ENCODE measurements at places on chromosomes 2 and 18.
A peak's percentile ranks its signal among the peaks of the same experiment; 100 is the strongest.

DNA sequence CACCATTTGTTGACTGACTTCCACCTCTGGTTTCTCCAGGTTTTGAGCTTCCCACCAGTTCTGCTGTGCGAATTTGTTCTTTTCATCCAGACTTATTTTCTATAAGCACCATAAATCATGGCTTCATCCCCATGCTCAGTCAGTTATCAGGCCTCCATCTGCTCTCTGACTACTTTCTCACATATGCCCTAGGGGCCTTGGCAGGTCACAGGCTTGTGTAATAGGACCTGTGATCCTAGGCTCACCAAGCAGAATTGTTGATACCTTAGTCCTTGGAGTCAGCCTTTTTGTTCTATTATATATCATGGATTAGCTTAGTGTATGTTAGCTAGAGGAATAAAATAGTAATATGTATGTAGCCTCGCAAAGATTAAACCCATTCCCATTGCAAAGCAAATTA lies 284.2 kb upstream of the TANK start:
- DNase-seq = no peak

- no peak for DNase-seq
Measured at GRCh38 chr2:220320326-220320725, 692.9 kb downstream of the SLC4A3 start.

DNA sequence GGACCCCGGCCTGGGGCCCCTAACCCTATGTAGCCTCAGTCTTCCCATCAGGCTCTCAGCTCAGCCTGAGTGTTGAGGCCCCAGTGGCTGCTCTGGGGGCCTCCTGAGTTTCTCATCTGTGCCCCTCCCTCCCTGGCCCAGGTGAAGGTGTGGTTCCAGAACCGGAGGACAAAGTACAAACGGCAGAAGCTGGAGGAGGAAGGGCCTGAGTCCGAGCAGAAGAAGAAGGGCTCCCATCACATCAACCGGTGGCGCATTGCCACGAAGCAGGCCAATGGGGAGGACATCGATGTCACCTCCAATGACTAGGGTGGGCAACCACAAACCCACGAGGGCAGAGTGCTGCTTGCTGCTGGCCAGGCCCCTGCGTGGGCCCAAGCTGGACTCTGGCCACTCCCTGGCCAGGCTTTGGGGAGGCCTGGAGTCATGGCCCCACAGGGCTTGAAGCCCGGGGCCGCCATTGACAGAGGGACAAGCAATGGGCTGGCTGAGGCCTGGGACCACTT lies 16.4 kb downstream of the EMX1 start:
- no peak for DNase-seq

DNA sequence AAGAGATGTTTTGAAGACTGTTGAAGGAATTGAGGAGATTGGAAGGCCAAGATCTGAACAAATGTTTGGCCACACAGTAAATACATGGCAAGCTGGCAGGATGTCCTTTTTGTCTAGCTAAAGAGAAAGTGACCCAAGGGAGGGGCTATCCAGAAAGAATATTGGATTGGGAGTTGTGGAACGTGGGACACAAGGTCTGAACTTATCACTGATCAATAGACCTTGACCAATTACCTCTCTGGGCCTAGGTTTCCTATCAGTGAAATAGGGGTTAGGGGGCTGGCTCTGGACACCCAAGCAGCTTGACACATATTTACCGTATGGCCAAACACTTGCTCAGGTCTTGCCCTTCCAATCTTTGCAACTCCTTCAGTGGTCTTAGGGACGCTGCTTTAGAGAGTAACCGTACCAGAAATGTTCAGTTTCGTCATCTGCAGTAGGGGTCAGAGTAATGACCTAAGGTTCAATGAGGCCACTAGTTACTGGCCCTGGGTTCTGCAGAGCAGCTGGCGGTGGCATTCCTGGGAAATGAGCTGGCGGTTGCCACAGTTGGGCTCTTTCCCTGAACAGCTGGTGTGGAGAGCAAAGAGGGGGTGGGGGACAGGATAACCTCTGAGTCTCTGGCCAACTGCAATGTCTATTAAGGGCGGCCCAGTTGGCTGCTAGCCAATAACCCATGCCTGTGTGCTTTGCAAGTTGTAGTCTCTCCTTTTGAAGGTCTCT lies 70.1 kb upstream of the STPG4 start:
- no peak for DNase-seq

DNA sequence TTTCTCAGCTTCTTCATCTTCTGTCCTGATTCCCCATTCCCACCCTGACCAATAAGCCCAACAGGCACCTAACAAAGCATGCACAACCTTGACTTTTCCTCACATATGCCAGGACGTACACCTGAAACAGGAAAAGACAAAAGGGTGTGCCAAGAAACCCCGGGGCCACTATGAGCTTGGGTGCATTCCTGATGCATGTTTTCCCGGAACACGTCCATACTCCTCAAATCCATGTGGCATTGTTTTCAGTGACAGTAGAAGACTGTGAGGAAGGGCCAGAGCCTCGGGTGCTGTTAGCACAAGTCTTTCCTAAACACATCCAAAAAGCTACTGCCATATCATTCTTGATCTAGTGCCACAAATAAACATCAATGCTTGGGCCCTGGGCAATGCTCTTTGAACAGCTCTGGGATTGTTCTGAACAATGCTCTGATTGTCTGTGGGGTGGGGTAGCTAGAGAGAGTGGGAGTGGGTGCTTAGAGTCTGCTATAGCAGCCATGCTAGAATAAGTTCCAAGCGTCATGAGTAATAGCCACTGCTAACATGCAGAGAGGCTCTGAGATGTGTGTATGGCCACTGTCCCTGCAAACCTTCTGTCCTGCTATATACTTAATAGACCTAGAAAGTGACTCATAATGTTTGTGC lies 181.7 kb upstream of the CRIM1 start:
- no peak for DNase-seq

- DNase-seq = no peak
Measured at GRCh38 chr2:217051416-217051815, 191.6 kb upstream of the TNP1 start.

DNA sequence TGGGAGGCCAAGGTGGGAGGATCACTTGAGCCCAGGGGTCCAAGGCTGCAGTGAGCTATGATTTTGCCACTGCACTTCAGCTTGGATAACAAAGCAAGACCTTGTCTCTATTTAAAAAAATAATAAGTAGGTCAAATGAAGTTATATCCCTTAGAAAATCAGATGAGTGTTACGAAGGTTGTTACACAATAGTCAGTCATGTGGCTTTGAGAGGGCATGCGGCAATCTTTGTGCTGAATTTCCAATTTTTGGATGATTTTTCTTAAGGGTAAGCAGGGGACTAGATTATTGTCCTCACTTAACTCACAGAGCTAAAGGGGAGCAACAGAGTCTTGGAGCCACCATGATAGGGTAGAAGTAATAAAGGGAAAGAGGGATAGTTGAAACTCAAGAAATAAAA lies 71.8 kb downstream of the B3GNT2 start:
- no peak for DNase-seq

- no peak for DNase-seq
Measured at GRCh38 chr2:97911206-97911921, 84.4 kb downstream of the TMEM131 start.

DNA sequence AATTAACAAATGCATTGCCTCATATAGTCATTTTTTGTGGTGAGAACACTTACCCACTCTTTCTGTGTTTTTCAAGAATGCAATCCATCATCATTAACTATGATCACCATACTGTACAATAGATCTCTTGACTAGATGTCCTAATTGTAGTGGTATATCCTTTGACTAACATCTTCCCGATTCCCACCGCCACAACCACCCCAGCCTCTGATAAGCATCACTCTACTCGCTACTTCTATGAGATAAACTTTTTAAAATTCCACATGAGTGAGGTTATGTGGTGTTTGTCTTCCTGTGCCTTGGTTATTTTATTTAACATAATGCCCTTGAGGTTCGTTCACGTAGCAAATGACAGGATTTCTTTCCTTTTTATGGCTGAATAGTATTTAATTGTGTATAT lies 6.6 kb downstream of the VWA3B start:
- no peak for DNase-seq

DNA sequence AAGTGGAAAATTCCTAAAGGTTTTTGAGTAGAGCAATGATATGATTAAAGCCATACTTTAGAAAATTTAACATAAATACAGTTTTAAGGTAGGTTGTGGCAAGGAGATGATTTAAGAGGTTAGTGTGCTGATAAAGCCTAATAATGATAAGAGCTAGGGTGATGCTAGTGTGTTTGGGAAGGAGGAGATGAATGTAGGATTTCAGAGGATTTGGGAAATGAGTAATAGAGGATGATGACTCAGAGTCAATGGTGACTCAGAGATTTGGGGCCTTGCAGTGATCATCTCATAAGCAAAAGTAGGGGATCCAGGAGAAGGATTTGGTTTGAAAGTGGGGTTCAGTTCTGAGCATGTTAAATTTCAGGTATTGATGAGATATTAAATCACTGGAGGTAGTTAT lies 23.3 kb downstream of the STAMBP start:
- no peak for DNase-seq

DNA sequence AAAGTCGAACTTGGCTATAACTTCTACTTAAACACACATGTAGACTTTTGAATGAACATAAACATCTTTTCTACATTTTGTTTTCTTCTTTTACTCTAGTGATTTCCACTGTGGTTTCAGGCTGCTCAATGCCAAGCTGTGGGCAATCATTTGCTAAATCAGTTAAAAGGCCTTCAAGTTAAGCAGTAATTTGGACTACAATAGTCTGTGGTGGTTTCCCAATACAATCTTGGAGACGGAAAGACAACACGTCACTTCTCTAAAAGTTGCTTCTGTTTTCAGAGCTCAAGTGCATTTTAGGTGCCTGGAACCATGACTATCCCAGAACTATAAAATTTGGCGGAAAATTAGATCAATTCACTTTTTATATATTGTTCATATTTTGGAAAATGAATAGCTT lies 69.4 kb downstream of the TXNL1 start:
- no peak for DNase-seq

DNA sequence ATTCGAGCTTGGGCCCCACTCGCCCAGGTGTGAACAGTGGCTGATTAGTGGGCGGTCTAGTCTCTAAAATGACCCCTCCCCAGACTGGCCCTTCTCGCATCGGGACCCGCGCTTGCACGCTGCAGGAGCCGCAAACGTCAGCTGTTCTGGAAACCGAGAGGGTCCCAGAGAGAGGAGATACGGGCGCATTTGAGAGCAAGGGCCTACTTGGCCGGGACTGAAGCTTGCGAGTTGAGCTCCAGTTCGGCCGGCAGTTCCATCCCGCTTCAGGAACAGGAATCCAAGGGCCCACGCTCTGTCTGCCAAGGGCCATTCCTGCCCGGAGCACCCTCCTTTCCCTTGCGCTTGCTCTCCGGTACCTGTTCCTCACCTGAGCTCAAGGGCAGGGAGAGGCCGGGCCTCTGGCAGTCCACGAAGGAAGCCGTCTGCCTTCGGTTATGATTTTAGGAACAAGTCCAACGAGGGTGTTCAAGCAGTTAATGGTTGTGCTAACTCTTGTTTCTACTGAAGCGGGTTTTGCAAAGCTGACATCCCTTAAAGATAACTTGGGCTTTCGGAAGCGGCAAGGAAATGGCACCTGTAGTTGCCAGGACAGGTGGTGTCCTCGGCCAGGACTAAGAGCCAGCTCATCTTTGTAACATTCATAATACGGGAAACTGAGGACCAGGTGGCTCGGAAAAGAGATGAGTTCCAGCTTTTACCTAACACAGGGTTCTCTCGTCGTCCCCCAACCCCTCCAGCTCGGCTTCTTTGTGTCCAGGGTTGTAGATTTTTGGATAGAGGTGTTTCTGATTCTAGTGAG lies 3.9 kb upstream of the DLX1 start:
- DNase-seq = peak; percentile 29

DNA sequence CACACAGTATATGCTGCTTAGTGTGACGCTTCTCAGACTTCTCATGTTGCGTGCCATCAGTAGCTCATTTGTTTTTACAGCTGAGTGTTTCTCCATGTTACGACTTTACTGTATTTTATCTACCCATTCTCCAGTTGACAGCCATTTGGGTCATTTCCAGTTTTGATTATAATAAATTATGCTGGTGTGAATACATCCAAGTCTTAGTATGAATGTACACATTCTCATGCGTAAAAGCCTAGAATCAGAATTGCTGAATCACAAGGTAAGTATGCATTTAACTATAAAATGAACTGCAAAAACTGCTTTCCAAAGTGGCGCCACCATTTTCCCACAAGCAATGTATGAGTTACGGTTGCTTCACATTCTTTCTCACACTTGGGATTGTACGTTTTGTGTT lies 184.2 kb upstream of the SLC35G4 start:
- no peak for DNase-seq

- DNase-seq = no peak
Measured at GRCh38 chr18:49250816-49251388, 209.5 kb downstream of the DYM start.

DNA sequence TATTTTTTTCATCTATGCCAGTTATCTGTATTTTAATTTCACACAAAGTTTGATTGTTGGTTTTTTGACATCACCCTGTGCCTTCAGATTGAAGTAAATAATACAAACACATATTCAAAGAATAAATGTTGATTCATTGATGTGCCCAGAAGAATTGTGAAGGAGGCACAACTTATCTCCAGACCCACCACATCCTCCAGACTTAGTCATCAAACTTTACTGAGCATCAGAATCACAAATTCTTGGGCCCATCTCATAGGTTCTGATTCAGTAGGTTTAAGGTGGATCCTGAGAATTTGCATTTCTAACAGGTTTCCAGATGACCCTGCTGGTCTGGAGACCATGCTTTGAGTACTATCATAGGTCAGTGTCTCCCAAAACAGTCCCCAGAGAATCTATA lies 82.8 kb upstream of the PIK3C3 start:
- DNase-seq = no peak

GRCh38 chr2:9519250-9519649 lies 36.4 kb downstream of the ADAM17 start:
- DNase-seq = no peak

- no peak for DNase-seq
Measured at GRCh38 chr2:46331109-46331766, 34.0 kb downstream of the EPAS1 start.

DNA sequence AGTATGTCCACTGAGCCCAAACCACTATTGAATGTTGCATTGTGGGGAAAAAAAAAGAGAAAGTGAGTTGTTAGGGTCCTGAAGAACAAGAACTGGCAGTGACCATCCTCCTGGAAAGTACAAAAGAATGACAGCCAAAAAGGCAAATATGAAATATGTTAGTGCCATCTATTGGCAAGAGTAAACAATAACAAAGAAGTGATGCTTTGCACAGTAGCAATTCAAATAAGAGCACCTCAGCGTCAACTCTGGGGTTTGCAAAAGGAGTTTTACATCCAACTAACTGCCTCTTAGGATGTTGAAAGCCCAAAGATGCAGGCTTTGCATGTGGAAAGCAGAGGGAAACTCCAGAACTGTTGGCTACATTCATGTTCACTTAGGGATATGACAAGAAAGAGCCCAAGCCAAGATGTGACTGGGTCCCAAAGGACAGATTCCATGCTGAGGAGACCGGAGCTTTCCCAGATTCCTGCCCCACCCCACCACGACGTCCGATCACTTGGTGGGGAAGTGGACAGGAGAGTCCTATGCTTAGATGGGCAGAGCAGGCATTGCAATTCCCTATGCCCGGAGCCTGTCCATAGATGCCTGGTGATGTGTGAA lies 15.6 kb downstream of the TRABD2A start:
- DNase-seq = no peak
